ENCODE measurements at places on chromosomes 12 and 14.

DNA sequence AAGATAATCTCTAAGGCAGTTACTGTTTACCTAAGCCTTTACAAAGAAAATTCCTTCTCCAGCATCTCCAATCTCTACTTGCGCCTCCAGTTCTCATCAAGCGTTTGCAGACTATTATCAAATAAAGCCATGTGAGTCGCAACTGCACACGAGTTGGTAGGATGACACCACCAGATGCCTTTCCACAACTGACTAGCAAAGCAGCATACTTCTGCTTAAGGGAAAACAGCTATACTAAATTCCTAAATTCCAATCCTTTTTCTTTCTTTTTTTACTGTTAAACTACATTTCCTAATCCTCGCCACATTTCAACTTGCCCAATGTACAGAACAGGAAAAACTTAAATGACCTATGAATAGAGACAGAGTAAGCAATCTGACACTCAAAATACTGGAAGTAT, 166.7 kb downstream of the ITPR2 start:
- DNase-seq = no peak

DNA sequence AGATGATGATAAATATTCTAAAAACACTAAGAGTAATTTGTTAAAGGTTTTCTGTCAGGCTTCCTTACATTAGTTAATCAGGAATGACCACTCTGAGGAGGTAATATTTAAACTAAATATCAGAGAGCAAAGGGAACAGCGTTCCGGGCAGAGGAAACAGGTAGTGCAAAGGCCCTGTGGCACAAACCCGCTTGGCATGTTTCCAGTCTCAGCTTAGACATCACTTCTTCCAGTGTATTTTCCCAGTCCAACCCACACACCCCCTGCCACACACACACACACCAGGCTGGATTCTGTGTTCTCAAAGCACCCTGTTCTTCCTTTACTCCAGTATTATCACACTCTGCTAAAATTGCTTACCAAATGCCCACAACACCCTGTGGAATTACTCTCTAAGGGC, 247.1 kb downstream of the RPS29 start:
- DNase-seq = no peak

DNA sequence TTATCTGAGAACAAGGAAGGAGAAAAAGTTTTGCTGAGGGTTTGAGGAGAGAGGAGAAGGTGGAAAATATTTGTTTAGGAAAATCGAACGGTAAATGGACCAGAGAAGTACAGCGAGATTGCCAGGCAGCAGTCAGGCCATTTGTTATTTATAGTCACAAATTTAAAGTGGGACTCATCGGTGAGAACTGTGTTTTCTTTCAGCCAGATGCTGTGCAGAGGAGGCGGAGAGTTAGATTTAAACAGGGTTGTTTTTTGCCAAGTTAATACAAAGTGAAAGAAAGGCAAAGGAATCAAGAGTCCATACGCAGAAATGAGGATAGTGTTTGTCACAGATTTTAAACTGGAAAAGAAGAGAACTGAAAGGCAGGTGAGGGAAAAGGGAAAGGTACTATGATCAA, 200.6 kb upstream of the CNOT2 start:
- DNase-seq = no peak

DNA sequence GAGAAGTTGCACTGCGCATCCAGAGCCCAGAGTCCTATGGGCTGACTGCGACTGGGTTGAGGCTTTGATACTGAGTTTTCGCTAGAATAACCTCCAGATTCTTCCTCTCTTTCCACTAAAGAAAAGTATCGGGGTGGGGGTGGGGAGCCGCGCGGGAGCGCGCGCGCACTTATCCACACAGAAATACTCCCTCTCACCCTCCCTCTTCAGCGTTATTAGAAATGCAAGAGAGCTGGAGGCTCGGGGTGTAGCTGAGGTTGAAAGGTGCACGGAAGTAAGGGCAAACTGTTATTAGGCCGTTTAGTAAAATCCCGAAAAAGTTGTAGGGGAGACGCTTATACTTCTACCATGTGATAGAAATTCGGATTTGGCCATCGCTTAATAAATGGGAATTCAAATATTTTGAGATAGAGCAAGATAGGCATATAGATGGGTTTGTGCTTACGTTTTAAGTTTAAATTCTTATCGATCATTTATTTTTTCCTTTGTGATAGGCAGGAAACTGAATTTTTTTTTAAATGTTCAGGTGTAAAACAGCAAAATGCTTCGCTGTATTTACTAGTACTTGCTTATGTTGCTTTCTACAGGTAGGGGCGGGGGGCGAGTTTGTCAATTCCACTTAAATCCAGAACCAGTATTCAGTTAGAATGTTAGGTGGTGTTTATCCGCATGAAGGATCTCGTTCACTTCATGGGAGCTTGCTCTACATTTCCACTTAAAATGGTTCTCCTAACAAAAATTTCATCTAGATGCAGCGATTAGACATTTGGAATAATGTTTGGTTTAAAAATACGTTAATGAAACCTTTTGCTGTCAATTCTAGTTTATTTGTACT, 1.1 kb downstream of the ARHGAP5 start:
- peak; percentile 64 for DNase-seq

GRCh38 chr14:96252999-96253539, 2.9 kb upstream of the BDKRB1 start:
- no peak for DNase-seq

DNA sequence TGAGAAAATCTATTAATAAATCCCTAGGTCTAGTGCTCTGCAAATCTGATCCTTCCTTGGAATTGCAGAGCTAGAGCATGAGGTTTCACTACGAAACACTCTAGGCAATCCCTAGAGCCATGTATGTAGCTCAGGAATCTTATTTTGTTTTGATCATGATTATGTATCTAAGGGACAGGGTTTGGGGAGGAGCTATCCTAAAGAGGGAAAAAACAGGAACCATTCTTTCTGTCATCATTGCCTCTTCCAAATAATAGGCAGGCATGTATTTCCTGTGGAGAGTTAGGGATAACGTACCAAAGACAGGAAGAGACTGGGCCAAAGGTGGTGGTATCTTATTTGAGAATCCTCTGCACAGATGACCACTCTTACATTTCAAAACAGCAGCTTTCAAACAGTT, 88.8 kb upstream of the GTF2A1 start:
- DNase-seq = no peak
